ENCODE measurements at places on chromosomes 13 and 19.

- no peak for DNase-seq
These were observed at the start of gene AXL for GRCh38 chr19:41218615-41219507. Gene AXL (plus strand): TSS chr19:41219223. CDS start chr19:41219393, 170 bp downstream.

GRCh38 chr19:29680447-29680846 lies 15.2 kb downstream of the PLEKHF1 start:
- no peak for DNase-seq

DNA sequence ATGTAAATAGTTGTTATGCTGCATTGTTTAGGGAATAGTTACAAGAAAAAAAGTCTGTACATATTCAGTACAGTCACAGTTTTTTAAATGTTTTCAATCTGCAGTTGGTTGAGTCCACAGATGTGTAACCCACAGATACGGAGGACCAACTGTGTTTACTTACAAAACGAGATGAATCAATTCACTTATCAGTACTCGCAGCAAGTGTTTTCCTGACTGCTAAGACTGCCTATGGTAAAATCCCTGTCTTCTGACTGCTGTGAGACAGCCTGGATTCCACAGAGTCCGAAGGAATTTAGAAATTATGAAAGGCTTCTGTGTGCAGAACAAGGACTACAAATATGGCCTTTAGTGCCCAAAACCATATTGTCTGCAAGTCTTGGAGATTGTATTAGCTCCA lies 45.7 kb upstream of the C1QTNF9 start:
- no peak for DNase-seq

DNA sequence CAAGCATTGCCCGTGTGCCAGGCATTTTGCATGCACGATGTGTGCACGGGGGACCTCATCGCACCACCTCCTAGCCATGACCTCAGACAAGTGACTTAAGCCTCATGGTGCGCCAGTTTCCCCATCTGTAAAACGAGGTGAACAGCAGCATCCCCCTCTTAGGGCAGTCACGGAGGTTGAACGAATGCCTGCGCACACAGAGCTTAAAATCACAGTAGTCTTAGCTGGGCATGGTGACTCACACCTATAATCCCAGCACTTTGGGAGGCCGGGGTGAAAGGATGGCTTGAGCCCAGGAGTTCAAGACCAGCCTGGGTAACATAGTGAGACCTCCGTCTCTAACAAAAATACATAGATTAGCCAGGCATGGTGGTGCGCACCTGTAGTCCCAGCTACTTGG lies 48.6 kb downstream of the PIN1 start:
- no peak for DNase-seq

DNA sequence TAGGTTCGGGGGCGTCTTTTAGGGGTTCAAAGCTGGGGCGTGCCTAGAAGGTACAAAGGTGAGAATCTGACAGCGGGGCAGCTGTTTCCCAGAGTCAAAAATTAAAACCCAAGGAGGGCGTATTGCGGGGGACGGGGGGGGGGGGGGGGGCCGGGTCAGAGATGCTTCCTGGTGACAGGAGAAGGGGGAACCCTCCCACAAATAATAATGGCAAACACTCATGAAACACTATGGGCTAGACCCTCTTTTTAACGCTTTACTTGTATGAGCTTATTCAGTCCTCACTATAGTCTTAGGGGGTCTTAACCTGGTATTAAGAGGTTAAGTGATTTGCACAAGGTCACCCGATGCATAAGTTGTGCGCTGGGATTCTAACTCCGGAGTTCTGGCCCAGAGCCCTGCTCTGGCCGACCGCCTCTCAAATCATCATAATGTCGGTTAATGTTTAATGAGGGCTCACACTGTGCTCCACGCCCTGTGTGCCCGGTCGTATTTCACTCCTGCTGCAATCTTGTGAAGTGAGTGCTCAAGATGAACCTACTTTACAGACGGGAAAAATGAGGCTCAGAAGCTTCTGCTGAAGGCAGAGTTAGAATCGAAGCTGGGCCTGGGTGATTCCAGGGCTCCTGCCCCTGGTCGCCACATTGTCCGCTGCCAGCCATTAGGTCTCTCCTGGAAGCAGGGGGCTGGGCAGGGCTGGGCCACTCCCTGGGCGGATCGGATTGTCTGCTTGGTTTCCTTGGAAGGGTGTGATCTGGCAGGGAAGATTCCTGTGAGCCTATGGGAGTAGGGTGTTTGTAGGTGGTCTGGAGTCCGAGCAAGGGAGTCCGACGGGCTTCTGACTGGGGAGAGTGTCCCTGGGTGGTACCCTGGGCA lies 964 bp downstream of the PAK4 start:
- no peak for DNase-seq

DNA sequence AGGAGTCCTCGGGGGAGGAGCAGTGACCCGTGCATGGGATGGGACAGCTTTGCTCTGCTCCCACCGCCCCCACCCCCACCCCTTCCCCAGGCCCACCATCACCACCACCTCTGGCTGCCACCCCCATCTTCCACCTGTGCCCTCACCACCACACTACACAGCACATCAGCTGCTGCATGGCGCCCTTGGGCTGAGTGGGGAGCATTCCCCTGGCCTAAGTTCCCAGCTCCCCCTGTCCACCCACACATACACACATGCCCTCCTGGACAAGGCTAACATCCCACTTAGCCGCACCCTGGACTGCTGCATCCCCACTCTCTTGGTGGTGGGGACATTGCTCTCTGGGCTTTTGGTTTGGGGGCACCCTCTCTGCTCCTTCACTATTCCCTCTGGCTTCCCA lies 46.2 kb upstream of the SGCG start:
- no peak for DNase-seq

DNA sequence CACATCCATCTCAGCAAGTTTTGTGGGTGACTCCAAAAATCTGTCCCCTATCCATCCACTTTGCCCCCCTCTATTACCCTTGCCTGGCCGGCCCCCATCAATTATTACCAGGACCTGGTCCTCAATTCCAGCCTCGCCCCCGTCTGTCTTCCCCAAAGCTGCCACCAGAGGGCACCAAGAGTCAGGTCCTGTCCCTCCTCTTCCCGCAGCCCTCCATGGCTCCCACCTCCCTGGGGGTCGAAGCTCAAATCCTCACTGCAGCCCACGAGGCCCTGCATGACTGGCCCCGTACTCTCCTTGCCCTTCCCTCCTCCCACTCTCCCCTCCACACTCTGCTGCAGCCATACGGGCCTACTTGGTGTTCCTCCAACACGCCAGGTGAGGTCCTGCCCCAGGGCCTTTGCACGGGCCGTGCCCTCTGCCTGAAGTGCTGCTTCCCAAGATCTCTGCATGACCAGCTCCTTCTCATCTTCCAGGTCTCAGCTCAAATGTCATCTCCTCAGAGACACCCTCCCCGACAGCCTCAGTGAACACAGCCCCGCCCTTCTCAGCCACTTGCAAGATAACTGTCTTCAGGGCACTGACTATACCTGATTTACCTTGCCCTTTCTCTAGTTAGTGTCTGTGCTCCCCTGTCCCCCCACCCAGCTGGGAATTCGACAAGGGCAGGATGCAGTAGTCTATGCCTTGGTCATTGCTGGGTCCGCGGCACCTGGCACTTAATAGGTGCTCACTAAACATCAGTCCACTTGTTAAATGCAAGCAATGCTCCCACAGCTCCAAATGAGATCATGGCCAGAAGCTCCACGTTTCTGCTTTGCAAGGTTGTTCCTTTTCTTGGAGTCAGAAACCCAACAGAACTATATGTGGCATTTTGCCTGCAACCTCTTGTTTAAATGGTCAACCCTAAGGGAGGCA lies 16.8 kb upstream of the SEMA6B start:
- no peak for DNase-seq

DNA sequence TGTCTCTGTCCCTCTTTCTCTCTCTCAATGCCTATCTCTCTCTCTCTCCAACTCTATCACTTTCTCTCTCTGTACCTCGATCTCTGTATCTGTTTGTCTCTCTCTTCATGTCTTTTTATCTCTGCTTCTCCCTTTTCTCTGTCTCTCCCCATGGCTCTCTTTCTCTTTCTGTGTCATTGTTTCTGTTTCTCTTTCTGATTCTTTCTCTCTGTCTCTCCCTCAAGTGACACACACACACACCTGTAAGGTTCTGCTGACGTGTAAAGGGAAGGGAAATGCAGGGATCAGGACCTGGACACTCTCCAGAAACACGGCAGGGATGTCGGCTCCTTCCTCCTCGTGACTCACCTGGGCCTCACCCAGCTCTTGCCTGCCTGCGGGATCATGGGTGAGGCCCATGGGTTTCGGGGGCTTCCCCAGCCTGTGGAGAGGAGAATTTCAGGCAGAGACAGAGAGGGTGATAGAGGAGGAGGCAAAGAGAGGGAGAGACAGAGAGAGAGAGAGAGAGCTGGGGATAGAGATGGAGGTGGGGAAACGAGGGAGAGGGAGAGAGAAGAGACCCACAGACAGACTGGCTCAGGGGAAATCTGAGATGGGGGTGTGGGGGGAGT lies 5.4 kb upstream of the PLAUR start:
- DNase-seq = no peak

DNA sequence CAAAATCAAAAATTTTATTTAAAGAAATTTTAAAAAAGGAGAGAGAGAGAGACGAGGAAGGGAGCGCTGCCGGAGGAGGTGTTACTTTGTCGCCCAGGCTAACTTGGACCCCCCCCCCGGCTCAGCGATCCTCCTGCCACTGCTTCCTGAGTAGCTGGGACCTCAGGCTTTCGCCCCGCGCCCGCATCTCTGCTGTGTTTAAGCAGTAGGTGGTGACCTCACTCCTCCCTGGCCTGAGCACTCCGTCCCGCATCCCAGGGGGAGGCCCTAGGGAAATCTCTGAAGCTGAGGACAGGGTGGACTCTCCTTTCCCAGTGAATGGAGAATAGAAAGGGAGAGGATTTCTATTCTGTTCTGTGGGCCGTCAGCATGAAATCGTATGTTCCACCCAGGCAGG lies 485 bp upstream of the ZNF845 start:
- peak; percentile 15 for DNase-seq

DNA sequence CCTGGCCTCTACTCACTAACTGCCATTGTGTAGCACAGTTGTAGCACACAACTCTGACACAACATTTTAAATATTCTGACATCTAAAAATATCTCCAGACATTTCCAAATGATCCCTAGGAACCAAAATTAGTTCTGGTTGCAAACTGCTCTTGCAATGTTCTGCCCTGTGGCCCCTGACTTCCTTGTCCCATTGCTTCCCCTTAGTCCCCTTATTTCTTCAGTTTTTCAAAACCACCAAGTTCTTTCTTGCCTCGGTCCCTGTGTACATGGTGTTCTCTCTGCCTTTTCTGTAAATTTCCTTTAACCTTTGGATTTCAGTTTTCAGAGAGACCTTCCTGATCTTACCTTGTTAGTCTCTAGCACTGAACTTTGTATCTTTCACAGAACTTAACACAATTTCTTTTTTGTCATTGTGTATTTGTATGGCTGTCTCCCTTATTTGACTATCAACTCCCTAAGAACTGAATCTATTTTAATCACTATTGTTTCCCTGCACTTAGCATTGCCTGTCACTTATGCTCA lies 87.6 kb upstream of the MLNR start:
- DNase-seq = no peak

- no peak for DNase-seq
These were observed 196.2 kb upstream of the ZNF536 start for GRCh38 chr19:30175987-30176386.

Data from pulmonary artery endothelial cell (primary cell).